ENCODE measurements at places on chromosomes 1 and 21.

DNA sequence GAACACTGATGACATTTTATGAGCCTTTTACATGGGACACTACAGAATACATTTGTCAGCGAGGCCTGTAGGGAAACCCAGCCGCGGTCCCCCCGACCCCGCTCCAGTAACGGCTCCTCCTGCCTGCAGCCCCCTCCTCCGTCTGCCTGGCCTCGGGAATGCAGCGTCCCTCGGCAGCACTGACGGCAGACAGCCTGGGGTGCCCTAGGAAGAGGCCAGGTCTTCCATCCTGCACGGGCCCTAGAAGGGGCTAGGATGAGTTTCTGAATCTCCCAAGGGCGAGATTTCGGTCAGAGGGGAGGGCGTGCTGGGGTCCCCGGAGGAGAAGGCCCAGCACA lies 8.4 kb downstream of the SAMD11 start:
- DNase-seq = no peak

- DNase-seq = no peak
Measured at GRCh38 chr1:246182149-246182851, 324.8 kb downstream of the SMYD3 start.

DNA sequence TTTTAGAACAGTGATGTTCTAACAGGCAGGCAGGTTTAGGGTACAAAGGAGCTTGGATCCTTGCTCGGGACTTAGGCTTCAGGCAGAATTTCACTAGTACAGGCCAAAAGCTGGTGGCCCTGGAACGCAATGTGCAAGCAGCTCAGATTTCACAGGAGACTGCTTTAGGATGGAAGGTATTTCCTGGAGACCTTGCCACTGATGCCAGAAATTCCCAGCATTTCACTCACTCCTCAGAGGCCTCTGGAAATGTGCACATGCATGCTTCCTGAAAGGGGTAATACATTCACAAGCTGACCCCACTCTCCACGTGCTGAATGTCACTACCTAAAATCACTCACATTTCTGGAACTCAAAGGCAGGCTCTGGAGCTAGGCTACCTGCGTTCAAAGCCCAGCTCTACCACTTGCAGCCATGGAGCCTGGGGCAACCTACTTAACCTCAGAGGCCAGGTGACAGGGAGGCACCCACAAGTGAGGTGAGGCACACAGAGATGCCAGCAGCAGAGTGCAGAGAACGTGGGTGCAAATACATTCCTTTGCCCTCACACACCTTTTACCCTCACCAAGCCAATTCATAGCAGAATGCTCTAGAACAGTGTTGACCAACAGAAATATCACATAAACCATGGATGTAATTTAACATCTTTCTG lies 56.5 kb downstream of the CDC7 start:
- no peak for DNase-seq

DNA sequence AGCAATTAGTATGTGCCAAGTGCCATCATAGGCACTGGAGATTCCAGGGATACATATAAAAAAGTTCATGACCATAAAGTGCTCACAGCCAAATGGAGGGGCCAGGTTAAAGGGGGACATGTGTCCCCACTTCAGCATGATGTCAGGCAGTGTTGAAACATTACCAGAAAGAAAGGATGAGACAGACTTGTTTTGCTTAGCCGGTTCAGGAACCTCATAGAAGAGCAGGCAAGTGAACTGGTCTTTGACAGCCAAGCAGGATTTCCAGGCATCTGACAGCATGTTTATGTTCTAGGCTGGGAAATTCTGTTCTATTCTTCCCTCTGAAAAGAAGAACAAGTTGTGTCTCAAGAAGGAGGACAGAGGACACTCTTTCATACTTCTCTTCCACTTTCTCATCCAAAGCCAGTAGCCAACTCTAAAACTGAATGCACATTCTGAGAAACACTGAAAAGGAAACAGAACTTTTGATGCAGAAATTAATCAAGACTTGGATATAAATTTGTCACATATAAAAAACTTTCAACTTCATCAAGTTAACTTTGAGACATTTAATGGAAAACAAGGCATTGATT lies 39.7 kb downstream of the GLUL start:
- no peak for DNase-seq

- DNase-seq = no peak
Measured at GRCh38 chr1:24992124-24992760, 62.2 kb upstream of the RUNX3 start.

GRCh38 chr1:246032031-246032551 lies 475.0 kb downstream of the SMYD3 start:
- no peak for DNase-seq

GRCh38 chr1:228141226-228142044 lies 1.4 kb downstream of the GUK1 start:
- DNase-seq = no peak

GRCh38 chr1:18631496-18632217 lies 1.0 kb downstream of the PAX7 start:
- DNase-seq = no peak

DNA sequence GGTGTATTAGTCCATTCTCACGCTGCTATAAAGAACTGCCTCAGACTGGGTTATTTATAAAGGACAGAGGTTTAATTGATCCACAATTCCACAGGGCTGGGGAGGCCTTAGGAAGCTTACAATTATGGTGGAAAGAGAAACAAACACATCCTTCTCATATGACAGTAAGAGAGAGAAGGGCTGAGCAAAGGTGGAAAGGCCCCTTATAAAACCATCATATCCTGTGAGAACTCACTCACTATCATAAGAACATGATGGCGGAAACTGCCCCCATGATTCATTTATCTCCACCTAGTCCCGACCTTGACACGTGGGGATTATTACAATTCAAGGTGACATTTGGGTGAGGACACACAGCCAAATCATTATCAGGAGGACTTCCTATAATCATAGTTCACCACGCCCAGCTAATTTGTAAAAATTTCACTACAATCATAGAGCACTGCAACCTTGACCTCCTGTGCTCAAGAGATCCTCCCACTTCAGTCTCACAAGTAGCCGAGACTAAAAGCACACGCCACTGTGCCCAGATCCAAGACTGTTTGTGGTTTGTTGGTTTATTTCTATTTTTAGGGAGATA lies 164.9 kb downstream of the RERE start:
- no peak for DNase-seq

DNA sequence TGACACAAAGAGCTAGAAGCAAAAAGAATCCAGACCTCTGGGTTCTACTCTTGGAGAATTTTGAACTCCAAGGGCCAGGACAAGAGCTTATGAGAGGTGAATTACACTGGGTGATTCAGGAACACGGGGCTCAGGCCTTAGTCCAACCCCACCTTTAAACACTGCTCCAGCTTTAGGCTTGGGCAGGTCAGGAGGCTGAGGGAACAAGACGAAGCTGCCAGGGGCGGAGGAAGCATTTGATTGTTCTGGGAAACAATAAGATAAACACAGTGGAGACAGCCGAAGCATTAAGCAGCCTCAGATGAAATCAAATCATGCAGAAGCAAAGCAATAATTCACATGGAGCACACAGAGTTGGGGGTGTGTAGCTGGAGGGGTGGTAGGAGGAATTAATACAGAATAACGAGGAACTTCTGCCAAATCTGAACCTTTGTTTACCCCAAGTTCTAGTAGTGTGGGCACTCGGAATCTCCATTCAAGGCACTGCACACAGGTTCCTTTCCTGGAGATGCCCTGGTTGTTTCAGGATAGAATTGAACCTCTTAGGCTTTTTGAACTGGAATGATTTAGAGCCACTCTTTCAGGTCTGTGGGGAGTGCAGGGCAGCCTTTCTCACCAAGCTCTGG lies 93.2 kb downstream of the PLXNA2 start:
- no peak for DNase-seq

- peak; percentile 15 for DNase-seq
Measured at GRCh38 chr1:84996846-84997666, at the start of gene MCOLN2. TSS of gene MCOLN2 (minus strand) at chr1:84997113. CDS start at chr1:84996872, 241 bp downstream.

GRCh38 chr1:171081763-171082201 lies 8.9 kb upstream of the FMO3 start:
- no peak for DNase-seq

- no peak for DNase-seq
Measured at GRCh38 chr1:191558379-191558778, 599.9 kb upstream of the RGS18 start.

DNA sequence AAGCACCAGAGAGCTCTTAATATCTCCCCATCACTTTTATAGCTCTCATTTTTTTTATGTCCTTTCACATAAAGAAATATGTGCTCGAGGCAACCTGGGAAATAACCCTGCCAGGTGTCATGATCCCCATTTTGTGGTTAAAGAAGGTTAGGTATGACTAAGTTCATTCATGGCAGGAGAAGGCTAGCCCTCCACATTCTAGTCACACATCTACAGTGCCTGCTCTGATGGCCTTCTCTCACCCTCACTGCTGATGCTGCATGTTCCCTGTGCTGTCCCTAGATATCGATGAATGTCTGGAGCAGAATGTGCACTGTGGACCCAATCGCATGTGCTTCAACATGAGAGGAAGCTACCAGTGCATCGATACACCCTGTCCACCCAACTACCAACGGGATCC lies 187.5 kb downstream of the TPR start:
- no peak for DNase-seq

GRCh38 chr21:46394595-46395104 lies 64.0 kb upstream of the DIP2A start:
- DNase-seq = no peak

GRCh38 chr1:96309783-96310182 lies 411.8 kb upstream of the PTBP2 start:
- DNase-seq = no peak

DNA sequence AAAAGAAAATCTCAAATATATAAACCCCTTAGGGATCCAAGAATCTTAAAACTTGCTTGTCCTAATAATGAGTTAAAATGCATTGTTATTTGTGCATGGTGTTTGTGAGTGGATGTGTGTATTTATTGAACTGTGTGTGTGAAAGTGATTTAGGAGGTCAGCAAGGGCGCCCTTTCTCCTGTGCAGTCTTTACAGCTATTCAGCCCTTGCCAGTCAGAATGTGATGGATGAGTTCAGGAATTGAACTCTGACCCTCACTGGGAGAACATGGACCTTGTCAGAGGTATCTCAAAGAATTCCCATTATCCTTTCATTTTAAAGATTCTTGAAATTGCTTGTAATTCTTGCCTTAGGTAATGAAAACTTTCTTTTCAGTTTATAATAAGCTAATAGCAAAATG lies 493.0 kb upstream of the ADGRL4 start:
- DNase-seq = no peak

- DNase-seq = no peak
Measured at GRCh38 chr1:182651339-182651724, 33.1 kb downstream of the RGS8 start.

GRCh38 chr1:162134646-162135045 lies 65.2 kb downstream of the NOS1AP start:
- no peak for DNase-seq

DNA sequence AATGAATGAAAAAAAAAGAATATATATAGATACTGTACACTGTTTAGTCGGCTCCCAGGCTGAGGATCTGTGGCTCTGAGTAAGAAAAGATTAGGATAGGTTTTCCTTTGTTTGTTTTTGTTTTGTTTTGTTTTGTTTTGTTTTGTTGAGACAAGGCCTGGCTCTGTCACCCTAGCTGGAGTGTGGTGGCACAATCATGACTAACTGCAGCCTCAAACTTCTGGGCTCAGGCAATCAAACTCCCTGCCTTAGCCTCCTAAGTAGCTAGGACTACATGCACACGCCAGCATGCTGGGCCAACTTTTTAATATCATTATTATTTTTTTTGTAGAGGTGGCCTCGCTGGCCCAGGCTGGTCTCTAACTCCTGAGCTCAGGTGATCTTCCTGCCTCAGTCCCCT lies 87.9 kb upstream of the PTBP2 start:
- DNase-seq = no peak

DNA sequence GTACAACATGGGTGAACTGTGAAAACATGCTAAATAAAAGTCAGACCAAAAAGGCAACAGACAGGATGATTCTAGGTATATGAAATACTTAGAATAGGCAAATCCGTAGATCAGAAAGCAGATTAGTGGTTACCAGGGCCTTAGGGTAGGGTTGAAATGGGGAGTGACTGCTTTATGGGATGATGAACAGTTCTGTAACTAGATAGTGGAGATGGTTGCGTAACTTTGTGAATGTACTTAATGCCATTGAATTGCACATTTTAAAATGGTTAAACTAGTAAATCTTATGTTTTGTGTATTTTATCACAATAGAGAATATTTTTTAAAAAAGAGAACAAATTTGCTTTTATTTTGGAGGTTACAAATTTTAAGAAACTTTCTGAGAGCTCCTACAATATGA lies 17.4 kb downstream of the ZNF326 start:
- no peak for DNase-seq

GRCh38 chr1:3942416-3943122 lies 42.5 kb upstream of the C1orf174 start:
- DNase-seq = no peak

GRCh38 chr1:201335901-201336300 lies 41.6 kb downstream of the TNNT2 start:
- DNase-seq = no peak

DNA sequence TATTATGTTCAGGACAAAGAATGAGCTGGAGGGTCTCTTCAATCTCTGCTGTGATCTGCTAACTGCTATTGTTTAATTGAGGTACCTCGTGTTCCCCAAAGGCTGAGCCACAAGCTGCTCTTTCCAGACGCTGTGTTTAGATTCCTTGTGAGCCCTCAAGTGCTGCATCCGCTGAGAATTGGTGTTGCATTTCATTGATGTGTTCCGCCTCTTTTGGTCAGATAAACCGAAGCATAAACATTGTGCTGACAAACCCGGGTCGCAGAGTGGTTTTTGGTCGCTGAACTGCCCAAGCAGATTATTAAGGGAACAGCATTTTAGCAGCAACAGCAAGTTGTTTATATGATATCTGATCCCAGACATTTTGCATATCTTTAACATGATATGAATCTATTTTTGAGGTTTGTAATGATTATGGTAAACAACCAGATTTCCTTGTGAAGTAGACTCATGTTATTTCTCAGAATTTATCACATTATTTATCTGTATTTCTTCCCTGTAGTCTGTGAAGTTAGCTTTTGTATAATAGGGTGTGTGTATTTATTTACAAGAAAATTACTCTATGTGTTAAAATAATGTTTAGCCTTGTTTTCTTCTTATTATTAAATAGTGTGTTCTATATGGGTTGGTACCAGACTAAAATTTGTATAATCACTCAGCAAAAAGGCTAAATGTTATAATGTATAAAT lies 217.2 kb upstream of the C1orf105 start:
- no peak for DNase-seq

DNA sequence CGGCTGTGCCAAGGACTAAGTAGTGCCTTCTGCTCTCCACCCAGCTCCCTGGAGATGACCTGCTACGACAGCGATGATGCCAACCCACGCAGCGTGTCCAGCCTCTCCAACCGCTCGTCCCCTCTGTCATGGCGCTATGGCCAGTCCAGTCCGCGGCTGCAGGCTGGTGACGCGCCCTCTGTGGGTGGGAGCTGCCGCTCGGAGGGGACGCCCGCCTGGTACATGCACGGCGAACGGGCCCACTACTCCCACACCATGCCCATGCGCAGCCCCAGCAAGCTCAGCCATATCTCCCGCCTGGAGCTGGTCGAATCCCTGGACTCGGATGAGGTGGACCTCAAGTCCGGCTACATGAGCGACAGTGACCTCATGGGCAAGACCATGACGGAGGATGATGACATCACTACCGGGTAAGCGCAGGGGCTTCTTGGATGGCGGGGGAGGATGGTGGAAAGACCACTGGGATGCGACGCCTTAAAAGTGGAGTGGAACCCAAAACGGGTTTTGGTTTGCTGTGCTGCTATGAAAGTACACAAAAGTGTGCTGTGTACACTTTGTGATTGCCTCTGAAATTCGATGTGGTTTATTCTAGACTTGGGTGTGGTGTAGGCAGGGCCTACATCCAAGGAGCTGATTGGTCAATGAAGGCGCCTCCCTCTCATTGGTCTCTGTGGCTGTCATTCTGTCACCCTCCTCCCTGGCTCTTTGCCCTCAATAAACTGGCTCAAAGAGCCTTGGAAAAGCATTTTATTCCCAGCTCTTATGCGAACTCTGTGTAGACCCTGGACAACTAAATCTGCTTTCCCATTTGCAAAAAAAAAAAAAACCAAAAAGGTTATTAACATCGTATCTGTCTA lies 110.4 kb upstream of the IPO9 start:
- no peak for DNase-seq
